ENCODE measurements at places on chromosomes 3 and 15.

DNA sequence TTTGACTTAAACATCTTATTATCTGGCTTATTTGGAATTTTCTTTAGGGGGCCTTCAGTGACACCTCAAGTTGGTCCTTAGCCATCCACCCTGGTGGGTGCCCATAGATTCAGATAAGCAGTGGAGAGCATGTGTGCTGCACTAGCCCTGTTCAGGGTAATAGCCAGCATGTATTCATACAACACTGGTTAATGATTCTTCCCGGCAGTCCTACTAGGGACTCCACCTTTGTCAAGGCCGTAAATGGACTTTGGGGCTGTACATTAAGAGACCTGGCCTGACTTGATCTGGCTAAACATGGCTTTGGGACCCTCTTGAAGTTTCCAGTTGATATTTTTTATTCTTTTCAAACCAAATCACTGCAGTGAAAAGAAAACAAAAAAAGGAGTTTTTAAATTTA lies 125.8 kb downstream of the PTPRG start:
- DNase-seq, result no peak

- no peak for DNase-seq
Measured at GRCh38 chr3:159322322-159322939, 520.6 kb downstream of the MFSD1 start.

- DNase-seq, result no peak
Measured at GRCh38 chr3:119774444-119774843, 7.5 kb upstream of the NR1I2 start.

- no peak for DNase-seq
Measured at GRCh38 chr3:167992381-167992780, 103.3 kb downstream of the GOLIM4 start.

DNA sequence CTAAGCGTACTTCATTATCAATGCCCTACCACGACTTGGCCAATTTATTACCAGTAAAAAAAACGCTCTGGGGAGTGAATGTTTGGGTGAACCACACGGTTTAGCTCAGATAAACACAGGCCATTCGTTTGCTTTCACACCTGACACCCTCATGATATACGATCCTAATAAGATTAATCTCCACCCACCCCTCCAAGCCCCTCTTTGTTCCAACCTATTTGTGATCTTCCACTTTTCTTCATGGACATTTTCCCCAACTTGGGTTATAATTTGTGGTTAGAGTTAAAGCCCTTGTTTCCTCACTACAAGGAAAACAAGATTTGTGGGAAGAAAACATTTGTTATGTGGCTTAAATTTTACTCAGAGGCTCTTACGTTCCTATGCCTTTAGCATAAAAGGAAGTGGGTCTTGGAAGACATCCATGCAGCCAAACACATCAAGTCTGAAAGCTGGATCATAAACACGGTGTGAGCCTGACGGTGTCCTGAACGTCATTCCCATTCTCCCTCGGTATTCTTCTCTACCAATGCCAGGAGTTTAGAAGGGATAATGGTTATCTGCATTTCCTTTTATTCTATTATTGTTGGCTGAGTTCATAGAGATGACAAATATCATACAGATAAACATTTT lies 518.9 kb downstream of the NR2F2 start:
- DNase-seq, result no peak

- peak; percentile 90 for DNase-seq
Measured at GRCh38 chr15:70795311-70795665, 31.9 kb upstream of the UACA start.

GRCh38 chr15:58087871-58088270 lies 22.4 kb upstream of the ALDH1A2 start:
- no peak for DNase-seq

GRCh38 chr15:98063871-98064270 lies 103.4 kb downstream of the ARRDC4 start:
- DNase-seq, result no peak

DNA sequence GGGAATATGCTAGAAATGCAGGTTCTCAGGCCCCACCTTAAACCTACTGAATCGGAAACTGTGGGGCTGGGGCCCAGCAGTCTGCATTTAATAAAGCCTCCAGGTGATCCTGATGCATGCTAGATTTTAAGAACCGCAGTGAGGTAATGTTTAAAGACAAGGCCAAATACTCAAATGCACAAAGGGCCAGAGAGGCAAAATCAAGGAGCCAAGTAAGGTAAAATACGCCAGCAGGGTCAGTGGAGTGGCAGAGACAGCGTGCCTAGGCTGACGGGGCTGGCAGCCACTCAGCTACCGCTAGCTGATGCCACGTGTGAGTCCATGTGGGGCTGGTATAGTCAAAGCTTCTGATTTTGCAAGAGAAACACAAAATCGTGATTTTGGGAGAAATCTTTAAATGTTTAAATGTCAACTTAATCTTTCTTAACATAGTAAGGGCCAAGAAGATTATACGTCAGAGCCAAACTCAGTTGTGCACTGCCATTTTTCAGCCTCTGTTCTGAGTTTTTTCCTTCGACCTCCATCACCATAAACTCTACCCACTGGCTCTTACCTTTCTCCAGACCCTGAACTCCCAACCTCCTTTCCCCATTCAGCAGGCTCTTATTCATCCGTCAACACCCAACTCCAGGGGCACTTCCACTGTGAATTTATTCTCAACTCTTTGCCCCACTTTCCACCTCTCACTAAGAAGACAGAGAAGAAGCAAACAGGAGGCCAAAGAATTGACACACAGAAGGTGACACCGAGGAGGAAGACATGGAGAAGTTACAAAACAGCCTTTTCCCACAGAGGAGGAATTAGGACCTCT lies 136.6 kb upstream of the RAD18 start:
- DNase-seq, result no peak

GRCh38 chr3:118801899-118802298 lies 232.7 kb downstream of the IGSF11 start:
- no peak for DNase-seq

GRCh38 chr3:149542375-149543312 lies 68.1 kb downstream of the TM4SF4 start:
- DNase-seq, result no peak

DNA sequence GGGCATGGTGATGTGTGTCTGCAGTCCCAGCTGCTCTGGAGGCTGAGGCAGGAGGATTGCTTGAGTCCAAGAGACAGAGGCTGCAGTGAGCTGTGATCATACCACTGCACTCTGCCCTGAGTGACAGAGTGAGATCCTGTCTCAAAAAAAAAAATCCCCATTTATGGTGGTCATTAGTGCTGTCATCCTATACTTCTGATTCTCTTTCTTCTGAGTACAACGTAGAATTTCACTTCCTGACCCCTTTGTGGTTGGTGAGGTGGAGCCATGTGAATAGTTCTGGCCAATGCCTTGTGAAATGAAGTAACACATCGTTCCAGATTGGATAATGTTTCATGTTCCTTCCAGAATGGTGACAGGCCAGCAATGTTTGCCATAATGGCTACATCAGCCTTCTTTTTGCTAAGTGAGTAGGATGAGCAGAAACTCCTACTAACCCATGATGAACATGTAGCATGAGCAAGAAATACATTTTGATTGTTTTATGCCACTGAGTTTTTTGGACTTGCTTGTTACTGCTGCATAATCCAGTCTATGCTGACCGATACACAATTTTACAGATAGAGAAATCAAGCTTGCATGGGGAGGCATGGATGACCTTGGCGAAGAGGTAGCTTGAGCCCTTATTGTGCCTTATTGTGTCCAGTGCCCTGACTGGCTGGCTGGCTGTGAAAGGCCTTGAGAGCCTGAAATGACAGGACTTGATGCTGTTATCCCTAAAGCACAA lies 30.9 kb upstream of the TLE3 start:
- no peak for DNase-seq

GRCh38 chr3:194979173-194979572 lies 291.8 kb downstream of the XXYLT1 start:
- DNase-seq, result no peak

- DNase-seq, result no peak
Measured at GRCh38 chr15:47754312-47754711, 37.0 kb downstream of the SEMA6D start.

All from bronchial epithelial cell (primary cell).